ENCODE measurements at places on chromosomes 13 and 19.

DNA sequence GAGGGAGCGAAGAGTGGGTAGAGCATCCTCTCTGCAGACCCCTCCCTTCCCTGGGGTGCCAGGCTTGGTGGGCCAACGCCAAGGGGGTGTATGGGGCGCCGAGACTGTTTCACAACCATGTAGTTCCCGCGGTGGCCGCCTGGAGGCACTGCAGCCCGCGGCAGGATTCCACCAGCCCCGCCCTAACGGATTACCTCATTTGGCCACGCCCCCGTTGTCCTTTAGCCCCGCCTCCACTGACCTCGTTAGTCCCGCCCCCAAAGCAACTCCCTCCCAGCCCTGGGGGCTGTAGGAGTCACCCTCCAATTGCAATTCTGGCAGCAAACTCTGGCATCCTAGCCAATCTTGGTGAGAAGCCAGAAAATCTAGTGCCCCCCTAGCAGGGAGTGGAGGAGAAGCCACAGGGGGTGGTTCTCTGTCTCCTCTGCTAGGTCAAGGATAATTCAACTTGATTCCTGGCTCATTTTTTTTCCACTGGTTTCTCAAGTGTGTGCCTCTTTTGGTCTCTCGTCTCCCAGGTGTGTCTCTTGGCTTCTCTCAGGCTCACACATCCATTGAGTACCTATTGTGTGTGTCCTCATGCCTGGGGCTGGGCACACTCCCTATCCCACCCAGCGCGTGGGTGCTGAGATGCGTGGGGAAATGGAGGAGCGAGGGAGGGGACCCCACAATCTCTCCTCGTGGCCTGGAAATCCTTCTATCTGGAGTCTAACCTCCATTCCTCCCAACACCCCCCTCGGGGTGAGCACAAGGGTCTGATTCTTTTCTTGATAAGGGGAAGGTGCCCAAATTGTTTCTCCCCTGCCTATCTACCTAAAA, 2.0 kb downstream of the OLFM2 start:
- peak; percentile 86 for DNase-seq

GRCh38 chr13:100160450-100160849, 71.6 kb downstream of the PCCA start:
- DNase-seq = no peak

- DNase-seq = no peak
Observed at GRCh38 chr13:24080134-24080533, 80.4 kb upstream of the SPATA13 start.

DNA sequence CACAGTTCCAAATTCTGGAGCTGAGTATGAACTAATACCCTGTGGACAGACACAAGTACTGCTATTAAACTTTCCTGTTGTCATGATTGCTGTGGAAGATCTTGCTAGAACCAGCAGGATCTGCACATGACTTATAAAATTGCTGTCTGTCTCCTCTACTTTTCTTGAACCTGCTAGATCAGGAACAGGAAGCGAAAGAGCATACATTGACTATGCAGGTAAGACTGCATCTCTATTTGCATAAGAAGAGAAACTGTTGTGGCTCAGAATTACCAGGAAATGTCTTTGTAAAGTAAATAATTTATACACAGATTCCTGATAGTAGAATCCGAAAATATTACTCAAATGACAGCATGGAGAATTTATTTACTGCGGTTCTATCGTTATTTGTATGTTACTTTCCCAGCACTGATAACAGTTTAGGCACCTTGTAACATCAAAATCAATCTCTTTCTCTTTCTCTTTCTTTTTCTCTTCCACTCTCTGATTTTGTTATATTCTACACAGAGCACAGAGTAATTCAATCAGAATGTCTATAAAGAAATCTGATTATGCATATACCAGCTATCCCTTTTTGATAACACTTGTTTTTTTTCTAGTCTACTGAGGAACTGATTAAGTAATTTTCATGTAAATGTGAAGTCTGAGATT, 226.5 kb downstream of the MYO16 start:
- no peak for DNase-seq

DNA sequence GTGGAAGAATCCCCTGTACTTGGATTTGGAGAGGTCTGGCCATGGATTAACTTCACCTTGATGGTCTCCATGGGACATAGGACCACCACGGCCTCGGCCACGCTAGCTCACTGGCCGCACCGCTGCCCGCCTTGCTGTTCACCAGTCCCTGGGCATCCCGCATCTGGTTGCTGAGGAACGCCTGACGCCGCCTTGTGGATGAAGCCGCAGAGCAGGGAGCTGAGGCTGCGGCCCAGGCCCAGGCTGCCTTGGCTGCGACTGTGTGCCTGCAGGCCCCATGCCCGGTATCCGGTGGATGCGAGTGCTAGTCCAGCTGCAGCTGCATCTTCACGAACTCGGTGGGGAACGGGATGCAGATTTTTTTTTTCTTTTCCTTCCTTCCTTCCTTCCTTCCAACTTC, 1407.1 kb downstream of the UQCRFS1 start:
- no peak for DNase-seq

- no peak for DNase-seq
Observed at GRCh38 chr13:33445476-33445875, 159.9 kb upstream of the STARD13 start.

DNA sequence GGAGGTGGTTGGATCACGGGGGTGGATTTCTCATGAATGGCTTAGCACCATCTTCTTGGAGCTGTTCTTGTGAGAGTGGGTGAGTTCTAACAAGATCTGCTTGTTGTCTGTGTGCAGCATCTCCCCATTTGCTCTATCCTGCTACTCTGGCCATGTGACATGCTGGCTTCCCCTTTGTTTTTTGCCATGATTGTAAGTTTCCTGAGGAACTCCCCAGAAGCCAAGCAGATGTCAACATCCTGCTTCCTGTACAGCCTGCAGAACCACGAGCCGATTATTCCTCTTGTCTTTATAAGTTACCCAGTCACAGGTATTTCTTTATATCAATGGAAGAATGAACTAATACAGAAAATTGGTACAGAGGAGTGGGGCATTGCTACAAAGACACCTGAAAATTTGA, 2.3 kb upstream of the SIGLEC12 start:
- no peak for DNase-seq

GRCh38 chr19:16470911-16471811, 609 bp downstream of the EPS15L1 start:
- no peak for DNase-seq

DNA sequence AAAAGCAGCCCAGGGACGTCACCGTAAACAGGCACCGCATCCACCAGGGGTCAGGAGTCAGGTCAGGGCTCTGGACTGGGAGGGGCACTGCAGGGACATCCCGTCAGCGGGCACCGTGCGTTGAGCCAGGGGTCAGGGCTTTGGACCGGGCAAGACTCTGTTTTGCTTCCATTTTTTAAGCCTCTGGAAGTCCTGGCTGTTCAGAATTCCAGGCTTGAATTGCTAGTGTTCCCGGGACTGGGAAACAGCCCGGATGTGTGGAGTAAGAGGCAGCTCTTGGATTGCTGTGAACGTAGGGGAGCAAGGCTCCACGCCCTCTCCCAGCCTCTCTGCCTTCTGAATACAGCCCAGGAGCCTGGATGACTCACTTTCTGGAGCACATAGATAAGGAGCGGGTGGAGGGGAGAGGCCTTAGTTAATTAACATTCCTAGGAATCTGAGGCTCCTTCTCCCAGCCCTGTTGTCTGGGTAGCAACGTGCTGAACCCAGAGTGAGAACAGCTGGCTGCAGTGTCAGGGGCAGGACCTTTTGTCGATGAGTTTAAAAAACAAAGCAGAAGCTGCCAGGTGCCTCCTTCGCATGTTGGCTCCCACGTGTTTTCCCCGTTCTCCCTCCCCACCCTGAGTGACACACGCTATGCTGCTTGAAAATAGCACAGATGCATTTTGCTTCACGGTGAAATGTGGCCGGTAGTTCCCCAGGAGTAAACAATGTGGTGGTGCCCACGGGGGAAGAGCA, 21.9 kb downstream of the ATP11A start:
- DNase-seq = no peak

- no peak for DNase-seq
Observed at GRCh38 chr13:113787694-113788093, 28.7 kb downstream of the TMEM255B start.

- no peak for DNase-seq
Observed at GRCh38 chr19:574658-575526, 2.5 kb downstream of the BSG start.

GRCh38 chr13:40818926-40819325, 29.5 kb downstream of the SLC25A15 start:
- no peak for DNase-seq

- no peak for DNase-seq
Observed at GRCh38 chr19:6524311-6524710, 6.5 kb upstream of the TNFSF9 start.

DNA sequence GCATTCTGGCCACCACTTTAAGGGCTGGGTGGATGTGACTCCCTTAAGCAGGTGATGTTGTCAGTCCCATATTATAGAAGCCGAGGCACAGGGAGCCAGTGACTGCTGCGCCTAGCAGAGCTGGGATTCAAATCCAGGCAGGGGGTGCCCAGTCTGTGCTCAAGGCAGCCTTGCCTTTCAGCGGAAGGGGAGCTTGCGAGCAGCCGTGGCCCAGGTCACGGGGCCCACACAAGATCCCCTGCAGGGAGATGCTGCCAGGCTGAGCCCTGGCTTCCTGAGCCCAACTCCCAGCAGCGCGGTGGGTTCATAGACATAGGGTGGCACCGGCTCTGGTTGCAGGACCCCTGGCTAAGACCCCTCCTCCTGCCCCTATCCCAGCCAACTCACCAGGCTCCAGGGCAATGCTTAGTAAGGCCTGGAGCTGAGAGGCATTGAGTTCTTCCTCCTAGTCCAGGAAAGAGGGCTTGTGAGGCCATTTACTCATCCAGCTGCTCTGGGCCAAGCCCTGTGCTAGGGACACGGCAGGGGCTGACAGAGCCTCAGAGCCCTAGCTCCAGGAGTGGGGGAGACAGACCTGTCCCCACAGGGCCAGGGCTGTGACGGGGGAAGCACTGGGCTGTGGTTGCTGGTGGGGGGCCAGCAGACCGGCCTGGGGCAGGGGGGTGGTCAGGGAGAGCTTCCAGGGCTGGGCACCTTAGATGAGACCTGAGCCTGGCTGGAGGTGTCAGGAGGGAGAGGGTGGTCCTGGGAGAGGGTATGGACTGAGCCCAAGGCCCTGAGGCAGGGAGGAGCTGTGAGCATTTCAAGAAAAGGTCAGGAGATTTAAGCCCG, 9.6 kb downstream of the CAPN12 start:
- DNase-seq = peak; percentile 28

DNA sequence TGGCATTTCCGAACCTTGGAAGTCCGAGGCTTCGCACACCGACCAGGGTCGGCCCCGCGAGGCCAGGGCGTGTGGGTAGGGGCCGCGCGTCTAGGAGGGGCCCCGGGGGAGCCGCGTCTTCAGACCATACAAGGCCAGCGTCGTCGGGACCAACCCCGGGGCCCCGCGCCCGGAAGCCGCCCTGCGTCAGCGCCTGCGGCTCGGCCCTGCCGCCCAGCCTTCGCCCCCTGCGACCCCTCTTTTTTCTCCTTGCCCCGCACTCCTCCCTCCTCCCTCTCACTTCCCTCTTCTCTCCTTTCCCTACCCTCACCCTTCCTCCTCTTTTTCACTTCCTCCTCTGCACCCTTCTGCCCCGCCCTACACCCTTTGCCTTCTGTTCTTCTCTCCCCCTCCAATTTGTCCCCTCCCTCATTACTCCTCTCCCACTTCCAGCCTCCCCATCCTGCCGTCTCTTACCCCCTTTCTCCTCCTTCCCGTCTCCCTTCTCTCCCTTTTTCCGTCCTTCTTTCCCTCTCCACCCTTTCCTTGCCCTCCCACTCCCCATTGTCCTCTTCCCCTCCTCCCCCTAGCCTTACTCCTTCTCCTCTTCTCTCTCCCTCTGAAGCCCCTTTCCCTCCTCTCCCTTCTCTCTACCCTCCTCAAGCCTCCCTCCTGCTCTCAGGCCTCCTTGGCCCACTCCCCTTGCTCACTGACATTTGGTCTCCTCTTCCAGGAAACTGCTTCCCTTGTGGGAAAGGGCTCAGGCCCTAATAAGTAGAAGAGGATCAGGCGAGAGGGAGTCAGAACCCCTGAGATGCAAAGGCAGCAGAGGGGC, 2.2 kb upstream of the PLEKHG2 start:
- DNase-seq = peak; percentile 69

- no peak for DNase-seq
Observed at GRCh38 chr19:36026091-36026876, 6.4 kb downstream of the CLIP3 start.

GRCh38 chr13:114099191-114099590, 33.2 kb downstream of the RASA3 start:
- DNase-seq = no peak

- DNase-seq = no peak
Observed at GRCh38 chr13:49046002-49046401, 70.3 kb downstream of the FNDC3A start.

DNA sequence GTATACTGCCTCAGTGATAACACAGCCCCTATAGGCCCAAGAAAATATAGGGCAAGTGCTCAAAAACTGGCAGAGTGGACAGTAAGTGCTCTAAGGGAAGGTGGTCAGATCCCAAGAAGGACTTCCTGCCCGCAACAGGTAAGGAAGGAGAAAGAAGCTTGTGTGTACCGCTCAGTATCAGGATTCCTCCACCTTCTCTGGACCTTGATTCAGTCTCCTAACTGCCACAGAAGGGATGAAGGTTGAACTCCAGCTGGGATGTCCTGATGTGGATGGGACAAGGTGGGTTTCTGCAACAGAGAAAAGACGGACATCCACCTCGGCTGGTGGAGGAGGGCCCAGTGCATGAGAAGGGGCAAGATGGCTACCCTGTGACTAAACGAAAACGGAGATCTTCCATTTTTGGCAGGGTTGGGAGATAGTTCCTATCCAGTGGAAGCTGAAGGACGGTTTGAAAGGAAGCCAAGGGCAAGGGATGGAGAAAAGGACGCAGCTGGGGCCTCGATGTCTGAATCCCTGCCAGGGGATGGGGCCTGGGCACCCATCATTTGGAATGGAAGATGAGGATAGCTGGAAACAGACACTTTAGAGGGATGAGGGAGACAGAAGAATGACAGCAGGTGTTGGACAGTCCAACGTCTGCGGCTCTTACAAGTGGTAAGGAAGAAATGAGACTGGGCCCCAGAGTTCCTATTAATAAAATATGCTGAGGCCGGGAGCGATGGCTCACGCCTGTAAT, 1.3 kb upstream of the ATF5 start:
- no peak for DNase-seq

GRCh38 chr19:33868076-33868735, 71.5 kb downstream of the KCTD15 start:
- DNase-seq = no peak
